Activated CD8-positive, alpha-beta T cell treated with anti-CD3 and anti-CD28 coated beads for 36 hours (primary cell): ENCODE measurements at places on chromosomes 3 and 15.

- no peak for DNase-seq
Measured at GRCh38 chr15:74303741-74304309, 63.6 kb downstream of the CYP11A1 start.

DNA sequence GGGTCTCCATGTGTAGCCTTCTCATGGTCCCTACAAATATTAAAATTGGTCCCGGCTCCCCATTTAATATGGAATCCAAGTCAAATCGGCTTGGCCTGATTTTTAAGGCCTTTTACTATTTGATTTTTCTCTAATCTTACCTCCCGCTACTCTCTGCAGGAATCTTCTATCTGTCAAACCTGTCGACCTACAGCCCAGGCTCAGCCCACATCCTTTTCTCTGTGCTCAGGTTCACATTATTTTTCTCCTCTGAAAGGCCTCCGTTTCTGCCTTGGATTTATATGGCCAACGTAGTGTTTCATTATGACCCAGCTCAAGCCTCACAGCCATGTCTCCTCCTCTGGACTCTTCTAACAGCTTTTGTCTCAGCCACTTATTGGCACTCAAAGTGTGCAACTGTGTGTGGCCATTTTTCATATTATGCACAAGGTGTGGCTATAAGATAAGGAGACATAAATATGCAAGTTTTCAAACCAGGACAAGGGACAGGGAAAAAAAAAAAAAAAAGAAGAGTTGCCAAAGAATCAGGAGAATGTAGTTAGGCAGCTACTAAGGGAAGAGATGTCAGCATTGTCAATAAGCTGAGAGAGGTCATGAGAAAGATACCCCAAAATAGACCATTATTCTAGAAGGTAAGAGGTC, 2.1 kb upstream of the GLCE start:
- DNase-seq: no peak

DNA sequence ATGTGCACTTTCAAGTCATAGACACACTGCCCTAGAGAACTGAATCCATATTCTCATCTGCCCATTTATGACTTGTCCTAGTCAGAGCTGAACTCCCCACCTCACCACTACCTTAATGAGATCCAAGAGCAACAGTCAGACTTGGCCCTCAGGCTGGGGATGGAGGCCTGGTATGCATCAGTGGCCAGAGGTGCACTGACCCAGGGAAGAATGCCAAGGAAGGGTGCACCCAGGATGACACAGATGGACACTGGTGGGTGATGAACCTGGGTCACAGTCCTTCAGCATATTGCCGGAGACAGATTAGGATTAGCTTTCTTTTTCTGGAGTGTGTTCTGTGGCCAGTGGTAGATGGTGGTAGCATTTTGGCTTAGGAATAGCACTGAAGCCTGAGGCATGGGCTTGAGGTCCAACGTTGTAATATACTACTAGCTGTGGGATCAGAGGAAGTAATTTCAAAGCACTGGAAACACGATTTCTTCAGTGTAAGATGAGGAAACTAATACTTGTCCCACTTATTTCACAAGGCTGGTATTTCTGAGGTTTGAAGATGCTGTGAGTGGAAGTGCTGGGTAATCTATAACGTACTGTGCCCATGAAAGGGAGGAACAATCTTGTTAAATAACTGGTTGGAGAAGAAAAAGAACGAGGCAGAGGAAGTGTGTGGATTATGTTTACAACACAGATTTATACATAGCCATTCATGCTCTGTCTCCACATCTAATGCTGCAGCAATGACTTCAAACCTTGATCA, 265.0 kb downstream of the THRB start:
- DNase-seq: no peak

DNA sequence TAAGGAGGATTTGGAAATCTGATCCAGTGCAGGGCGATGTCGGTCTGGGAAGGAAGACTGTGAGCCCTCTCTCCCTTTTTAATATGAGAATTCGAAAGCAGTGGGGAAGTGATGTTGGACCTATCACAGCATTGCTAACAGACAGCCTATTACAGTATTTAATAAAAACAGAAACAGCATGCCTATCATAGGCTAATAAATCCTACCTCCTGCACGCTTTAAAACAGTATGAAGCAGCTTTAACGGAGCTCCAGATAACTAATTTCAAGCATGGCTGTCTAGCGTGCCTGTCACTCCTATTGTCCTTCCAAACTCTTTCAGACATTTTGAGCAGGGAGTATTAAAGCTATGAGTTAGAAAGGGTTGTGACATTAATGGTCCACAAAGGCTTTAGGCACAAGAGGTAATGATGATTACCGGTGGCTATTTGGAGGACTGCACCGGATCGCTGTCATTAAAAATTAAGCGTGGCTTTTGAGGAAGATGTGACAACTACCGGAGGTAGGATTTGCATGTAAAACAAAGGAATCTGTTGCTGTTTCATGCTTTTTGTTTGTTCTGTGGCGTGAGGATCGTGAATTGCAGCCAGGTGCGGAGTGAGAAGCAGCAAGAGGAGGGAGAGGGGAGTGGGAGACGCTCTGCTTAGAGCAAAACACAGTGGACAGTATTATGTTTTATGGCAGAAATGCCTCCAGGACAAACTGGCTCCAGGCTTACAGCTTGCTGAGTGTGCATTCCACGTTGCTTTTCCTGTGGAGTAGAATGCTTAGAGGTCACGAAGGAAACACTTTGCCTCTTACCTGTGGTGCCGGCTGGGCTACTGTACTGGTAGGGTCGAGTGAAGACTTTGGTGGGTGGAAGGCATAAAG, at the start of gene KCNMB2:
Gene KCNMB2, plus strand, starts transcription at position 226 of the 869 bp plus-strand sequence.
- DNase-seq: no peak

- no peak for DNase-seq
Measured at GRCh38 chr3:156976933-156977332, 150.8 kb downstream of the LEKR1 start.
